Anterior cingulate cortex (tissue), 58 donors: ENCODE measurements at places on chromosomes 13 and 19.

GRCh38 chr19:4557971-4558941 is 1.2 kb downstream of the SEMA6B start:
- DNase-seq: no peak

- DNase-seq: no peak
Measured at GRCh38 chr19:13054626-13055212, 47.9 kb downstream of the LYL1 start.

DNA sequence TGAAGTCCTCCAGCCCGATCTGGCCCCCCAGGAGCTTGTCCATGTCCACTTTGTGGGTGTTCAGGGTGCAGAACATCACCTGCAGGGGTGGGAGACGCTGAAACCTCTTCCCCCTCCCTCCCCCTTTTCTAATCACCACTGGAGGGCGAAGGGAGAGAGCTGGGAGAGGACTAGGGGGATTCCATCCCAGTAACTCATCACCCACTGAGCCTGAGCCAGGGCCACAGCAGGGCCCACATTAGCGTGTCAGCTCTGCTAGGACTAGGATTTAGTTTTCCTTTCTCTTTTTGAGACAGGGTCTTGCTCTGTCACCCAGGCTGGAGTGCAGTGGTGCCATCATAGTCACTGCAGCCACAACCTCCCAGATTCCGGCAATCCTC is 5.5 kb upstream of the PTGER1 start:
- no peak for DNase-seq

DNA sequence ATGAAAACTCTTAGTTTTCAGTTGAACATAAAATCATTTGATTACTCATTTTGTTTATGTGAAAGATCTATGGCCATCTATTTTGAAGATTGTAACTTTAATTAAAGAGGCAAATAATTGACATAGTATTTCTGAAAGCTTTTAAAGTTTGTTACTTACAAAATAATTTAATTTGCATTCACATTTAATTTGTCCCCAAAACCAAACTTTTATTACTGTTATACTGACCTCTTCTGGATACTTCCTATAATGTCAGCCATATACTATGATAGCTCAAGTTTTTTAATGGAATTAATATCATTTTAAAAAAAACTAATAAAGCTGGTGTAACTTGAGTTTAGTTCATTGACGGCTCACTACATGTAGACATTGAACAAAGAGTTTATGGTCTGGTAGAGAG is 4.9 kb upstream of the SGCG start:
- no peak for DNase-seq

- no peak for DNase-seq
Measured at GRCh38 chr13:67366533-67366932, 136.4 kb upstream of the PCDH9 start.

DNA sequence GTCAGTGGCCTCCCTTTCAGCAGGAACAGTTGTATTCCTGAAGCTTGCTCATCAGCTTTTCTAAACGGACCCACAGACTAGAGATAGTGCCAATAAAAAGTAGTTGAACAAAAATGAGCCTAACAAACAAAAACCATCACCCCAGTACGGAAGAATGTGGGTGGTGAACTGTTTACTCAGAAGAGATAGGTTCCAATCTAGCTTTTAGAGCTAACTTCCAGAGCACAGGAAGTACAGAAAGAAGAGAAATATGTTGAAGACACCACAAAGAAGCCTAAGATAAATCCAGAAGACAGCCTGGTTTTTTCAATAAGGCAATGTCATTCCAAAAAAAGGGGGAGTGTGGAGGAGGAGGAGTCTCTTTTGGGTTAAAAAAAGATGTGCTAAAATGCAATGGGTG is 2.8 kb upstream of the LMO7 start:
- DNase-seq: no peak

GRCh38 chr13:74839656-74840055 is 642.3 kb downstream of the TBC1D4 start:
- DNase-seq: no peak

DNA sequence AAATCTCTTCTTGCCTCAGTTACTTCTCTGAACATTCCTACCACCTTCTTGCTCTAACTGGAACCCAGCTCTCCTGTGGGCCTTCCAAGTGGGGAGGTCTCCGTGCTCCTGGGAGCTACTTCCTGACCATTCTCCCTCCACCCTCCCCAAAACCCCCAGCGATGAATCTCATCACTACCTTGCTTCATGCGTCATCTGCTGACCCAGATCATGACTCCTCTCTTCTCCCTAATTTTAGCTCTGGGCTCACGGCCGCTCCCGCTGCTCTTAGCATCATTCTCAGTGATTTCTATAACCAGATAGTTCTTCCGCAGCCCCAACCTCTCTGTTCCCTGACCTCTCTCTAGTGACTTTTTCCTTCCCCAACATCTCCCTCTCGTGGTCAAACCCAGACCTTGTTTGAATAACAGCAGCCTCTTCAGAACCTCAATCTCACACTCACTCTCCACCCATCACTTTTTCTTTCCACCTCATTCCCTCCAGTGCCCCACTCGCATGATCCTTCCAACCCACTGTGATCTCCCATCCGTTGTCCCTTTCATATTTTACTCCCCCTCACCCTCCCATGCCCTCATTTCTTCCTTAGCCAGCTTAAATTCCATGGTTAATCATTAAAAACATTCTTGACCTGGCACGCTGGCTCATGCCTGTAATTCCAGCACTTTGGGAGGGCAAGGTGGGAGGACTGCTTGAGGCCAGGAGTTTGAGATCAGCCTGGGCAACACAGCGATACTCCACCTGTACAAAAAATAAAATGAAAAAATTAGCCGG is 21.8 kb downstream of the MRPS12 start:
- no peak for DNase-seq

DNA sequence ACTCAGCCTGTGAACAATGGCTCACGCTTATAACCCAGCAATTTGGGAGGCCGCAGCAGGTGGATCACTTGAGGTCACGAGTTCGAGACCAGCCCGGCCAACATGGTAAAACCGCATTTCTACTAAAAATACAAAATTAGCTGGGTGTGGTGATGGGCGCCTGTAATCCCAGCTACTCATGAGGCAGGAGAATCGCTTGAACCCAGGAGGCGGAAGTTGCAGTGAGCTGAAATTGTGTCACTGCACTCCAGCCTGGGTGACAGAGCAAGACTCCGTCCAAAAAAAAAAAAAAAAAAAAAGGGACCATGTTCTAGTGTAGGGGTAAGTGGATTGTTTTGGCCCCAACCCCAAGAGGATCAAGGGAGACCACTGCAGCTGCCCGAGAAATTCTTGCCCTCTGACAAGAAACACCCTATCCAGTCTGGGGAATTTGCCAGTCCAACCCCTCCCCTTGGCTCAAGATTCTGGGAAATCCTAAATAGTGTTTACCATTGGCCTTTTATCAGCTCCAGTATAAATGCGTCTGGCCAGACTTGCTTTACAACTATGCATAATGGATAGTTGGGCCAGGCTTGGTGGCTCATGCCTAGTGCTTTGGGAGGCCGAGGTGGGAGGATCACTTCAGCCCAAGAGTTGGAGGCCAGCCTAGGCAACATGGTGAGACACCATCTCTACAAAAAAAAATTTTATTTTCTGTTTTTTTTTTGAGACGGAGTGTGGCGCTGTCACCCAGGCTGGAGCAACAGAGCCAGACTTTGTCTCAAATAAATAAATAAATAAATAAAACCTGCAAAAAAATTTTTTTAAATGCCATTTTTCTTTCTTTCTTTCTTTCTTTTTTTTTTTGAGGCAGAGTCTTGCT is 5.1 kb upstream of the DHDH start:
- no peak for DNase-seq
